Activated T-helper 2 cell treated with anti-CD3 and anti-CD28 coated beads, Interferon-gamma antibody, Interleukin-2, Interleukin-4, amounts not matched to agents 10 μg/mL and 5 μg/mL and 100 μg/mL, durations not matched to agents 14 hours and 24 hours and 36 hours (primary cell): ENCODE measurements at places on chromosomes 11 and 22.

- no peak for DNase-seq
Observed at GRCh38 chr11:61917334-61918109, at the start of gene RAB3IL1. TSS of gene RAB3IL1 (minus strand) at chr11:61917566. CDS start at chr11:61917367, 199 bp downstream.

DNA sequence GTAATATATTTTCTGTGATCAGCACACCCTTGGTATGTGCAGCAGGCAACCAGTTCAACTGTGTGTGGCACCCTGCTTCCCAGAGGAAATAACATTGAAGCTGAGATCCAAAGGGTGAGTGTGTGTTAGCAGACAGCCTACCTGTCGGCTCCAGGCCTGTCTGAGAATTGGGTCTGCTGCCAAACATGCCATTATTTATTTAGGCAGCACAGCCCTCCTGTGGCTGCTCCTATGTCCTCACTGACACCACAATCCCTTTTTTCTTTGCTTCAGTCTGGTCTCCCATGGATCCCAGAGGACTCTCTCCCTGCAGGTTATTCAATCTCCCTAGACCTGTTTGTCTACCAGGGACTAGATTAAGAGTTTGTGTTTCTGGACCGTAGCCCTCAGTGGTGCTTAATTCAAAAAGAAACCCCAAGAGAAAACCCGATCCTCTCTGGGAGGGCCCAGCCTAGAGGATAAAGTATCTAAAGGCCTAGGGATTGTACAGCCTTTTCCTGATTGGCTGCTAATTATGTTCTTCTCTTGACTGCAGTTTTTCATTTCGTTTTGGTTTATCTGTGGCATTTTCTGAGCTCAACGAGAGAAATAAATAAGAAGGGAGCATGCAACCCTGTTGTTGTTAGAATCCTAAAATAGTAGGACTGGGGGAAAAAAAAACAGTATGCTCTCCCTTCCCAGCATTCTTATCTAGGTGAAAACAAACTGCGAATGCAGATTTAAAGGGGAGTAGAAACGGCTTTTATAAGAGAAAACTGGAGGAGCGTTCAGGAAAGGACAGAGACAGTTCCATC lies 24.1 kb downstream of the KCNE3 start:
- DNase-seq = no peak

DNA sequence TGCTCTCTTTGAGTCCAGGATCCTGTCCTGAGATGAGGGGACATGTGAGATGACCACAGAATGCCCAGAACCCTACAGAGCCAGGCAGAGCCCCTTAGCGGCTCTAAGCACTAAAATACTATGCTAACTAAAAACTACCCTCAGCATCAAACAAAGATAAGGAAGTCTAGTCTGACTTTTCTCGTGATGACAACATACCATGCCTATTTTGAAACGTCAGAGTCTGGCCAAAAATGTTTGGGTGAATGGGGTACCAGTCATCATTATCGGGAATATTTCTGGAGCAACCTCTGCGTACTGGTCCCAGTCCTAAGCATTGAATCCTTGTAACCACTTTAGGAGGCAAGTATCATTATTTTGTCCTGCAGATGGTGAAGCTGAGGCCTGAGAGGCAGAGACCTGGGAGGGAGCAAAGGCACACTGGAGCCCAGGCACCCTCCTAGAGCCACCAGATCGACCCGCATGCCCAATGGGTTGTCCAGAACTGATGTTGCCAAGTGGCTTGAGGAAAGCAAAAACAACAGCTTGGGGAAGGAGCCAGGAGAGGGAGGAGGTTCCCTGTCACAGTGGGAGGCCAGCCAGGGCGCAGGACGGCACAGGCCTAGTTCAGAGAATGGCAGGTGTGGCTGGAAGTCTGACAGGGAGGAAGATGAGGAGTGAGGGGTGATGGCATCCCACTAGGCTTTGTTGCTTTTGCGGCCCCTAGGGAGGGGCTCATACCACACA lies 7.2 kb upstream of the OSM start:
- no peak for DNase-seq

DNA sequence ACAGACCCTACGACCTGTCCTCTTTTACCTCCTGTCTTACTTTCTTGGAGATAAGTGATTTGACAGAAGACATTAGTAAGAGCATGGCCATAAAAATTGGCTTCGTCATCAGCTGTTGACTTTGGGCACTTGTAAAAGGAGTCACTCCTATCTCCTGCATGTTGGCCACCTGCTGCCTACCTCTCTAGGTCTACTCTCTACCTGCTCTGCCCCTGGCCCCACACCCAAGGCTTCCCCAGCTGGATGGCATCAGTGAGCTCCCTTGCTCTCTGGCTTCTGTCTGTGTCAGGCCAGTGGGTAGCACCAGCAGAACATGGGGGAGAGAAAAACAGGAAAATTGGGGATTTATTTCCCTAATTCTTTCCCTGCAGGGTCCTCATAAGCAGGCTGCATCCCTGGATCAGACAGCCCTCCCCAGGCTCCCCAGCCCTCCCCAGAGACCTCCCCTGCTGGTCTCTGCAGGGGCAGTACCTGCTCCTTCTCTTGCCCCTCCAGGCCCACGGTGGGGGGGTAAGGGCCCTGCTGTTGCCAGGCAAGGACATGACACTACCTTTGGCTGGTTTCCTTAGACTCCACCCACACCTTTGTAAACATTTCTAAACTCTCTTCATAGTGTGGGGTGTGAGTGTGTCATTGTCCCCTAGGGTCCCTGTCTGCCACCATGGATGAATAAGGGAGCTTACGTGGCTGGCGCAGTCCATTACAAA lies 157.0 kb upstream of the NECTIN1 start:
- no peak for DNase-seq

DNA sequence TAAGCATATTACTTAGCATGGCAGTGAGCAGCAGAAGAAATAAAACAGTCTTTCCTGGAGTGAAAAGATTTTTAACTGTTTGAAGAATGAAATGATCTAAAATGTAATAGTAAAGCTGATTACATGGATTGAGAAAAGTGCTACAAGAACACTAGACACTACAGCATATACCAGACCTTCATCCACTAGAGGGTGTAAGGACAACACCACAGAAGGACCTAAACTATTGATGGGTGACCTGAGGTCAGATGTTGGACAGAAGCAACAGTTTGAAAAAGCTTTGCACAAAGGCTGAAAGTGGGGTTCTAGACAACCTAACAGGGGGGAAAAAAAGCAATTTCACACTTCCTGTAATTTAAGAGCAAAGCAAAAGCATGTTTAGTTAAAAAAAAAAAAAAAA lies 97.7 kb downstream of the RBFOX2 start:
- DNase-seq = no peak

DNA sequence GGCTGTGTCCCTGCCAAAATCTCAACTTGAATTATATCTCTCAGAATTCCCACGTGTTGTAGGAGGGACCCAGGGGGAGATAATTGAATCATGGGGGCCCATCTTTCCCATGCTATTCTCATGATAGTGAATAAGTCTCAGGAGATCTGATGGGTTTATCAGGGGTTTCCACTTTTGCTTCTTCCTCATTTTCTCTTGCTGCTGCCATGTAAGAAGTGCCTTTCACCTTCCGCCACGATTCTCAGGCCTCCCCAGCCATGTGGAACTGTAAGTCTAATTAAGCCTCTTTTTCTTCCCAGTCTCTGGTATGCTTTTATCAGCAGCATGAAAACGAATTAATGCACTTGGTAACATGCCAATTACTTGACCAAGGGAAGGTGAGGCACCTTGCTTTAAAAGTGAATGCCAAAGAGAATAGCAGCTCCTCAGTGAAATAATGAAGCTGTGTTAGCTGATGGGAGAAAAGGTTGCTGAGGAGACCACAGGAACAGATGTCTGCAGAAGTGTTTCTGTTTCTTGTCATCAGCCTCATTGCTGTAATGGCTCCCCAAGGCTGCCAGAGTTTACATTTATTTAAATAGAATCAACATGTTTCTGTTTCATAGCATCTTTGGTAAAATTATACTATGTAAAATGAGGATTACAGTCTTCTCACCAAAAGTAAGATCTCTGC lies 89.0 kb upstream of the CD44 start:
- DNase-seq = no peak

GRCh38 chr11:44568331-44568657 lies 2.8 kb downstream of the CD82 start:
- no peak for DNase-seq

DNA sequence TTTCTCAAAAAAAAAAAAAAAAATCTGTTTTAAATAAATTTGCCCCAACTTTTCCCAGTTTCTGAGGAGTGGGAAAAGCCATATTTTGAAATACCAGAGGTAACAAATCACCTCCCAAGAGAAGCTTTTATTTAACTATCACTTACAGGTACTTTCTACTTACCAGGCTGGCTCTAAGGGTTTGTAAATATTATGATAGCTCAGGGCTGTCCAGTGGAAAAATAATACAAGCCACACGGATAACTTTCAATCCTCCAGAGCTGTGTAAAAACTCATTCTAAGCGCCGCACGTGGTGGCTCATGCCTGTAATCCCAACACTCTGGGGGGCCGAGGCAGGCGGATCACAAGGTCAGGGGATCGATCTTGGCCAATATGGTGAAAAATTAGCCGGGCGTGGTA lies 5.6 kb upstream of the SEC14L4 start:
- no peak for DNase-seq

GRCh38 chr22:47599753-47600152 lies 837.3 kb downstream of the TBC1D22A start:
- DNase-seq = no peak

DNA sequence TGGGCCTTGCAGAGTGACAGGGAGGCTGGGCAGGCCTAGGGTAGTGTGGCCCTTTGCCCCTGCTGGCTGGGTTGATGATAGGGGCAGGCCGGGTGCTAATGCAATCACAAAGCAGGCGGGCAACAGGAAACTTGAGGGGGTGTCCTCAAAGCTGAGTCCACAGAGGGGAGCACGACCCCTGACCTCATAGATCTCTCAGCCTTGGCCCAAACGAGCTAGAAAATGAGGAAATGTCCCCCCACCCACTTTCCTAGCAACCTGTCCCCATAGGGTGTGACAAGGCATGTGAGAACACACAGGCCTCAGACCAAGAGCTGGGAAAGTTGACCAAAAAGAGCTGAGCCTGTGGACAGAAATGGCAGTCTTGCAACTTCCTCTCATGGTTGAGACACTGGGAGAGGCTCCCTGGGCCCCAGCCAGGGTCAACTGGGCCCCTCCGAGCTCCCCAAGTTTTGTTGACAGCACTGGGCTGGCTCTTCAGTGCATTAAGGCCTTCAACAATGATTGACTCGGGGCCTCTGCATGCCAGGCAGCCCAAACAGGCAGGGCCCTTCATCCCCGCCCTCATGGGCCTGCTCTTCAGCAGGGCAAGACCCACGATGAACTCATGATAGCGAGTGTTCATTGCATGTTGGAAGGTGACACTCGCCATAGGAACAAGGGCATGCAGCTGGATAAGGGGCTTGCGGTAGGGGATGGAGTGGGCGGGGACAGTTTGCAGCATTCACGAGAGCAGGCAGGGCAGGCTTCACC lies 9.8 kb upstream of the SPI1 start:
- no peak for DNase-seq

- no peak for DNase-seq
Observed at GRCh38 chr11:384511-384910, 9.5 kb upstream of the PKP3 start.

DNA sequence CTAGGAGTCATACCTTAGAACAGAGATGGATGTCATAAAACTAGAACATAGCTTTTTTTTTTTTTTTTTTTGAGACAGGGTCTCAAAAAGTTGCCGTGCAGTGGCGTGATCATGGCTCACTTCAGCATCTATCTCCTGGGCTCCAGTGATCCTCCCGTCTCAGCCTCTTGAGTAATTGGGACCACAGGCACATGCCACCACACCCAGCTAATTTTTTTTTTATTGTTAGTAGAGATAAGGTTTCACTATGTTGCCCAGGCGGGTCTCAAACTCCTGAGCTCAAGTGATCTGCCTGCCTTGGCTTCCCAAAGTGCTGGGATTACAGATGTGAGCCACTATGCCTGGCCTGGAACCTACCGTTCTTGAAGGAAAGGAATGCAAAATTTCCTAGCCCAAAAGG lies 8.8 kb upstream of the CEP295 start:
- no peak for DNase-seq

GRCh38 chr11:131079036-131079435 lies 162.8 kb upstream of the SNX19 start:
- no peak for DNase-seq

DNA sequence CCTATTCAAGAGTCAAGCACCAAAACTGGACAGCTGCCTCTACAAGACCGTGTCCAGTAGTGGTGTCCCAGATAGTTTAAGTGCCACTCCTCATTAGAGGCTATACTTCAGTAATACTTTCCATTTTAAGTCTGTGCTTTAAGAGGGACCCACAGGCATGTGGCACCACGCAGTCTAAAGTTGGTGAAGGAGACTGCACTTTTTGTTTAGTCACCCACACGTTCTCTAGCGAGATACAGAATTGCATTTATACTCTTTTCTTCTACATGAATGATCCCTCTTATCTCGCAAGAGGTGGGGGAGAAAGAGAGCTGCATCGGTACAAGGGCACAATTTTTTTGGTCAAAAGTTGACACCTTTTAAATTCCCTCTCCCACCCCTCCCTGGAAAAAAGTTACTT lies 41.5 kb downstream of the DDX6 start:
- DNase-seq = no peak

DNA sequence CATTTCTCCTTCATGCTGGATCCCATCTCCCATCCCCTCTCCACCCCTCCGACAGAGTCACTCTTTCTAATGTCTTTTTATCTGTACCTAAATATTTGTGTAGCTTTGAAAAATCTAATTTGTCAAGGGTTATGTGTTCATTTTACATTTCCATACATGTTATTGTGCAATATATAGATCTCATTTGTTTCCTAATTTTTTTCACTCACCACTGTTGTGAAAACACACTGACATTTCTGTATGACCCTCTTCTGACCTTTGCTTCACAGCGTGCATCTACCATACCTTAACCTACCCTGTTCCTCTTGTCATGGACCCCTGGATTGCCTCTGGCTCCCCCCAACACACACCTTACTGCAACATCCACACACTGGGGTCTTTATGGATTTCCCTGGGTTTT lies 942.9 kb downstream of the TBC1D22A start:
- no peak for DNase-seq

DNA sequence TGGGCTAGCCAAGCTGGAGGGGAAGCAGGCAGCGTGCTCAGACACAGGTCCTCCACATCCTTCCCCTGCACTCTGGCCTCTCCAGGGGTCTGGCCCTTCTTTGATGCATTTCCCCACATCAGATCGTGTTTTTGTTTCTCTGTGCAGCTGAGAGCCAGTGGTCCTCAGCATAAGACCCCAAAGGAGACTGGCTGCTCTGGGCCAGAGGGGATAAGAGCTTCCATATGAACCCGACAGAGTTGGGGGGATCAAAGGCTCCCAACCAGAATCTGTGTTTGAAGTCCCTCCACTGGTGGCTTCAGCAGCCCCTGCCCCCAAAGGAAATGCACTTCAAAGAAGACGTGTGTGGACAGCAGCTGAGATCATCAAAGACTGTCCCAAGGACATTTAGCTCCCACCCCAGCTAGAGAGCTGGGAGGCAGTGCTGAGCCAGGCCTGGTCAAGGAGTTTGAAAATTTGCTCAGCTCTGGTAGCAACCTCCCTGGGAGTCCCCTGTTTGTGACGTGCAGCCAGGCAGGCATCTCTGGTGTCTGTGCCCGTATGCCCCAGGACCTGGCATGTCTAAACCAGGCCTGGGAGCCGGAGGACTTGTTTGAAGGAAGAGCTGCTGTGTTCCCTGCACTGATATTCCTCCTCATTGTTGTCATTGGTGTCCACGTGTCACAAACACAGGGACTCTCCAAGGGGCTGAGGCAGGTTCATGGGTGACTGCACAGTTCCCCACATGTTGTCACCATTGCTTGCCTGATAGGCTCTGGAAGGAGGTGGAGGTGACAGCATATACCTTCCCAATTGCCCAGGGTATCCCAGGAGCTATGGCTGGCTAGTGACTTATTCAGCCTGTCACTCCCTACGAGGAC lies 99.0 kb downstream of the AMOTL1 start:
- DNase-seq = no peak
